T-helper 2 cell (primary cell): ENCODE measurements at places on chromosomes 12 and 14.

GRCh38 chr14:73369428-73369827 is 88.9 kb downstream of the NUMB start:
- DNase-seq, result no peak

DNA sequence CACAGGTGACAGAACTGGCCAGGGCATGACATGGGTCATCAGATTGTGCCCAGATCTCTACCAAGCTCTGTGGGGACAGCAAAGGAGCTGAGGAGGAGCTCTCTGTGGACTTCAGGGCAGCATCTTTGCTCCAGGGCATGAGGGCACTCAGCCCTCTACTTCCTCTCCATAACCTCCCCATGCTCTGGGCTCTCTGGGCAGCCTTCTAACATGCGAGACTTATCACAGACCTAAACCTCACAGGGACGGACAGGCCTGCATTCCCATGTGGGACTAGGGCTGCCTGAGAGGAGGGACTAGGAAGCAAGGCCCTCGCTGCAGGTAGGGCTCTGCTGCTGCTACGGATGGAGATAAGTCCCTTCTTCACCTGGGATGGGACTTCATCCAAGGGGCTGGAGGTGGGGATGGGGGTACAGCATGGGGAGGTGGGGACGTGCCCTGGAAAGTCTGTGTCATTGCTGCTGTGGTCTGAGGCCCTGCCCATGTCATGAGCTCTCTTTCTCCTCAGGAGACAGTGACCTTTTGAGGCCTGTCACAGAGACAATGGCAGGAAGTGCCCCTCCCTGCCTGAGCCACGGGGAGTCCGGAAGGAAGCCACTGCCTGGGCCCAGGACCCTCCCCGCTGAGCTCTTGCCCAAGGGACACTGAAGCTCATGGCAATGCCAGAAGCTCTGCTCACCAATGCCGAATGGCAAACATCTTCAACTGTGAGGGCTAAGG is 44.1 kb downstream of the PITPNM2 start:
- DNase-seq, result peak; percentile 86

GRCh38 chr14:21077672-21078071 is 7.6 kb downstream of the ARHGEF40 start:
- no peak for DNase-seq

GRCh38 chr14:69535230-69535848 is 39.3 kb downstream of the CCDC177 start:
- no peak for DNase-seq

DNA sequence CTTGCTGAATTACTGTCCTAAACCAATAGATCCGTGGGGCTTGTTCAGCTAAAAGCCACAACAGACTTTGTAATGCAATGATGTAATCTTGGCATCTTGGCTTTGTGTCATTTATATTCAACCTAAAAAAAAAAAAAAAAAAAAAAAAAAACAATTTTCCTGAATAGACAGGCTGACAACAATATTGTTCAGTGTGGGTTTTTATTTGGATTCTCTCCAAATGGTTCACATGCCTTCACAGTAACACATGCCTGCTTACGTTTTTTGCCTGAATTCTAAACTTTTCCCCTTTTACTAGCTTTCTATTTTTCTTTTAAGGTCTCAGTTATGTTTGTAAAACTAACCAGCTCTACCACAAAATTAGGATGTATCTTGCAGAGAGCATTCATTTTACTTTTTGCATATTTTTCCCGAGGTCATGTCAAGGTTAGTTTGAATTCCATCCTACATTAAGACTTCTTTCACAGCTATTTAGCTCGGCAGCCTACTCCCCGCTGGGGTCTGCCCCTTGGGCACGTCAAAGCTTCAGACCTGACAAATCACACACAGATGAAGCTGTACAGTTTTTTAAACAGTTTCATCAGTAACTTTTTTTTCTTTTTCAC is 213.7 kb upstream of the NPAS3 start:
- DNase-seq, result no peak

- DNase-seq, result no peak
These were observed 6.1 kb upstream of the KRT74 start for GRCh38 chr12:52579468-52580465.

DNA sequence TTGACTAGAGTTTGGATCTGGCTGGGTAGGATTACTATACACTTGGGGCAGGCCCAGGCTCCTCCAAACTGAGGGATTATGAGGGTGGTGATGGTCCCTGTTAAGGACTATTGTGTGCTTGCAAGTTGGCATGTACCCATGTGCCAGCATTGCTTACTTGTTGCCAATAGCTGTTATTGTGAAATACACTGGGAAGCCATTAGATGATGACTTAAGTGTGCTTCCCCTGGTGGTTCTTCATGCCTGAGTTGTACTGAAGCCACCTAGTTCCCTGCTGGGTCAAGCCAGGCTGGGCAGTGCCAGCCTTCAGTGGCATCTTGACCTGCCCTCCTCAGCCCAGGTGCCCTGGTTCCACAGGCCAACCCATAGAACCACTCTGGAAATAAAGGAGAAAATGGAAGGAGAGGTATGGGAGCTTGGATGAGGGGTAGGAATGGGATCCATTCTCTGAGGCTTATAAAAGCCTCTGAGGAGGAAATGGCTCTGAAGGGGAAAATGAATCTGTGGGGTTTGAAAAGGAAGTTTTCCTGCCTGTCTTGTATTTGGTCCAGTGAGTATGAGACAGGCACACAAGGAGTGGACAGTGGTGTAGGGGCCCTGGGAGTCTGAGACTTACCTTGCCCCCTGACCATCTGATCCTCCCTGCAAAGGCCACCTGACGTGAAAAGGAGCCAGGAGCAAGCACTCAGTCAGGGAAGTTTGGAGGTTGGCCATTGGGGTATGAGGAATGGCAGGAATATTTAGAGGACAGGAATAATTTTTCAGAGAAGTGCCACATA is 724 bp downstream of the LTB4R start:
- DNase-seq, result no peak

DNA sequence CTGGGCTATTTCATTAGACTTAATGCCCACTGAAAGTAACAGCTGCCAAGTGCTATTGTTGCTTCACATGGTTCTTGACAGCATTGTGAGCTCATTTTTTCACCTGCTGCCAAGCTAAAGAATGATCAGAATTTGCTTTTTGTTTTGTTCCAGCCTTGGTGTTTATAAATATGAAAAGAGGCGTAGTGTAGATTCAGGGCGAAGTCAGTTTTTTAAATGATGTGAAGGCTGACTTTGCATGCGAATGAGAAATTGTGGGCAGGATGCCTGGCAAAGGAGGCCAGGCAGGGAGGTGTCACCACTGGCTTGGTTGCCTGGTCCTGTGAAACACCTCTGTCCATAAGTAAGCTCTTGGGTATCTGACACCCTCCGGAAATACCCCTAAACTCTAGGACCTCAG is 93.3 kb upstream of the NAP1L1 start:
- no peak for DNase-seq

GRCh38 chr14:29205658-29206057 is 439.1 kb downstream of the FOXG1 start:
- DNase-seq, result no peak

DNA sequence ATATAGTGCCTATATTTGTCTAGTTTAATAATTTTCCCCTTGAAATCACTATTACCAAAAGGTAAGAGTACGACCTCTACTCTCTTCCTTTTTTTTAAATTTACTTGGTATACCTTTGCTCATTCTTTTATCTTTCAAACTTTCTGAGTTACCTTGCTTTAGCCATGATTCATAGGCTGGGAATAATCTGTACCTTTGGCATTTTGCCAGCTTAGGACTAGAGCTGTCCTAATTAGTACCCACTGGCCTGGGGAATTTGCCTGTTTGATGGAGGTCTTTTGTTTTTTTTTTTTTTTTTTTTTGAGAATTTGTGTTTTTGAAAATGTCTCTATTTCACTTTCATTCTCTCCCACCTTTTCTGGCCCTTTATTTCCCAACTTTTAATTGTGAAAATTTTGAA is 8.7 kb upstream of the SLC4A8 start:
- DNase-seq, result no peak

DNA sequence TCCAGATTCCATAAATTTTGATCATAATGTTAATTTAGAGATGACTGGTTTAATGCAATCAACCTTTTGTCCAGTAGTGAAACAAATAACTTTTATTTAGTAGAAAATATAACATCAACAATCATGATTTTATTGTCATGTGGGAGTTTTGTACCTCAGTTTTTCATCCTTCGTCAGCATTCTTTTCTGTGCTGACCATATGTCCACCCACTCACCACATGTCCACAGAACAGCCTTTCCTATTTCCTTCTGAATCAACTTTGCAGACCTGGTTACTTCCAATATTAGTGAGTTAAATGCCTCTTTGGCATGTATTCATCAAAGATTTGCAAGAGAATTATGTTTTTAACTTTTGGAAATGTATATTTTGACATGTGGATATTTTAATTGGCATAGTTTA is 36.8 kb upstream of the CNTN1 start:
- no peak for DNase-seq

DNA sequence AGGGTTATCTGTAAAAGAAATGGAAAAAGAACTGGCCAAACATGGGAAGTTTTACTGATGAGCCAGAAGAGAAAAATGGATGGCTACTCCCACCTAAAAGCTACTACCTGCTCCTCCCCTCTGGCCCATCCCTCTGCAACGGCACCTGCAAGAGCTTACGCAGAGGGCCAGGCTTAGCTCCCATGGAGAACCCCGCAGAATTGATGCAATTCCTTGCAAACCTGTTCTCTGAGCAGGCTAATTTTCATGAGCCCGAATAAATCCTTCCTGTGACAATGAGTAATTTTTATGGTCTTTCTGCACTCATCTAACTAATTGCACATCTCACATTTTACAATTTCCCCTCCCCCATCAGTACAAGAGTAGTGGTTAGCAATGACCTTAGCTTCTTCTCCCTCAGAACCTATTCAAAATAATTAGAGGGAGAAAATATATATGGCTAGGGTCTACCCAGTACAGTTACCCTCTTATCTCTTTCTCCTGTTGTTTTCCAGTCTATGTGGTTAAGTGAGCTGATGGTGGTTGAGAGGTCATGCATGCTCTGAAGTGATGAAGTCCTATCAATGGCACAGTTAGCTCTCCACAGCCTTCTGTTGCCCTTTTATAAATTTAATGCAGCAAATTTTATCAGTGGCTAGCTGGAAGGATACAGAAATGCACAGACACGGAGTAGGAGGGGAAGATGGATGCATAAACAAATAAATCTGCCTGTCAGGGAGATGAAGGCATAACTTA is 67.7 kb upstream of the NTF3 start:
- DNase-seq, result no peak

DNA sequence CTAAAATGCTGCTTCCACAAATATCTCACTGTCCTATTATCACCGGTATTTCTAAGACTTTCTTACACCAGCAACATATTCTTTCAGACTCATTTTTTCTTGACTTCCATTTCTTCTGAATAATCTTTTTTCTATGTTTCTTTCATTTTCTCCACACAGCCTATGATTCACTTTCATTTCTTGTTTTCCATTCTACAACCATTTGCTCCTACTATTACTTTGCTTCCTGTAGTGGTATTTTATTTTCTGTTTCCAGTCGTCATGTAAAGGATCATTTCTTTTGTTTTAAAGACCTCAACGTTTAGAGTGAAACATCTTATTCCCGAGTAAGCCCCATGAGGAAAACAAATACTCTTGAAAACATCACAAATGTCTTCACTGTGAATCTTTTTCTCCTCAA is 182.2 kb upstream of the MDGA2 start:
- no peak for DNase-seq

DNA sequence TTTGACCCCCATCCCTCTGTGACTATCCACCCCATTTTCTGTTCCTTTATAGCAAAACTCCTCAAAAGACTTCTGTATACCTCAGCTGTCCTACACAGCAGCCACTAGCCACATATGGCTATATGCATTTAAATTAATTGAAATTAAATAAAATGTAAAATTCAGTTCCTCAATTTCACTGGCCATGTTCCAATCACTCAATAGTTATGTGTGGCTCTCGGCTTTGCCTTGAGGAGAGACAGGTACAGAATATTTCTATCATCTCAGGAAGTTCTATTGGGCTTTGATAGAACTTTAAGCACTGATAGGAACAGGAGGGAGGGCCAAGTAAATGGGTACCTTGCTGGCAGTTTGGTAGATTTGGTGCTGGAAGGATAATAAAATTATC is 280.3 kb upstream of the AMIGO2 start:
- no peak for DNase-seq

DNA sequence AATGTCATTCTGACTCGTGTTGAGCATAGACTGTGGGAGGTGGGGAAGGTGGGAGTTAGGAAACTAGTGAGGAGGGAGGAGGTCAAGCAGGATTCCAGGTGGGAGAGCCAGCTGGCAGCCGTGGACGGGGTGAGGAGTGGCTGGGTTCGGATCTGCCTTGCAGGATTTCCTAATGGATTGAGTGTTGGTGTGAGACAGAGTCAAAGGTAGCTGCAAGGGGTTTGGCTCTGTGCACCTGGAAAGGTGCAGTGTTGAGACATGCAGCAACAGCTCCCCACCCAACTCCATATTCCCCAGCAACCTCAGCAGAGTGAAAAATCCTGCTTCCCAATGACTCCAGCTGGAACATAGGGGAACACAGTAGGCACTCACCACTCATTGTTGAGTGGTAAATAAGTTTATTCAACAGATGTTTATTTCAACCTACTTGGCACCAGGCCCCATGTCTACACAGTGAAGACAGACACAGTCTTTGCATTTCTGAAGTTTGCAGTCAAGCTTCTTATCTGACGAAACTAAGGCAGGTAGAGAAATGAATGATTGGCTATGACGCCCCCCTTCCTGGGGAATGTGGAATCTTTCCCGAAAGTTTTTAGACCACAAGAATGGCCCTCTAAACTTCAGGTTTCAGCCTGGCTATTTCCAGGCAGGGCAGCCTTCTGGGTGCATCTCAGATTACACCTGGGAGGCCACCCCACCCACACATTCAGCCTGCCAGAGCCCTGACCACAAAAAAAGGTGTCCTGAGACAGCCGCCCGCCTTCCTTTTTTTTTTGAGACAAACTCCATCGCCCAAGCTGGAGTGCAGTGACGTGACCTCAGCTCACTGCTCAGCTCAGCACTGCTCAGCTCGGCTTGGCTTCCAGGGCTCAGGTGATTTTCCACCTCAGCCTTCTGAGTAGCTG is 37.9 kb upstream of the PLEKHG6 start:
- DNase-seq, result no peak

DNA sequence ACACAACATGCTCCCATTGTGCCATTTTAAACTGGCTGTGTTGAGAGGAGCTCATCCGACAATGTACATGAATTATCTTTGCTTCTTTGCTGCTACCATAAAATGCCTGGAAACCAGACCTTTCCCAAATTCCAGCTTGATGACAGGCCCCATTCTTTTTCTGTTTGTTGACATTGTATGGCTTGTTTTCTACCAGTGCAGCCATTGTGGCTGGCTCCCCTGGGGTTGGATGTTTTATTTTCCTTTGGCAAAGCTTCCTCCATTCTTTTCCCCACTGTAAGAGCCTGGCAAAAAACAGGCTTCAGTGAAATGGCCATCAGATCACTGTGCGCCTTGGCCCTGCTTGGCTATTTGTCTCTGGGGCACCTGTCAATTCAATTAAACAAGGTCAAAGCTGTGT is 532.5 kb downstream of the VRK1 start:
- no peak for DNase-seq

GRCh38 chr12:10169104-10169503 is 2.8 kb downstream of the OLR1 start:
- DNase-seq, result no peak

GRCh38 chr14:36647824-36648753 is 13.6 kb upstream of the PAX9 start:
- no peak for DNase-seq
